ENCODE measurements at places on chromosomes 7 and 10. TPM values are rescaled to one million over a fixed set of nuclear protein-coding genes. Genes with fewer than 3 reads are reported as not detected.

The TMED4 gene
- 177 TPM for total RNA-seq

The H2BK1 gene
- not detected for total RNA-seq

The FKBP6 gene
- not detected for total RNA-seq

The EIF4EBP2 gene
- 14.3 TPM for total RNA-seq

The LRGUK gene
- 9.9 TPM for total RNA-seq

The PCGF6 gene
- total RNA-seq, result 9.1 TPM

The ATAD1 gene
- total RNA-seq, result 80.5 TPM

The PYROXD2 gene
- 3.2 TPM for total RNA-seq

Measured in SK-MEL-5 (cell line).